ENCODE measurements at places on chromosomes 5 and 9.

DNA sequence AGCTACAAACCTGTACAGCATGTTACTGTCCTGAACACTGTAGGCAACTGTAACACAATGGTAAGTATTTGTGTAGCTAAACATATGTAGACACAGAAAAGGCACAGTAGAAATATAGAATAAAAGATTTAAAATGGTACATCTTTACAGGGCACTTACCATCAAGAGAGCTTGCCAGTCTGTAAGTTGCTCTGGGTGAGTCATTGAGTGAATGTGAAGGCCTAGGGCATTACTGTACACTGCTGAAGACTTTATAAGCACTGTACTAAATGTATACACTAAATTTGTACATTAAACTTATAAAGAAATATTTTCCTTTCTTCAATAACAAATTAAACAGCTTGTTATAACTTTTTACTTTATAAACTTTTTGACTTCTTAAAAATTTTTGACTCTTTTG lies 20.5 kb downstream of the ADRB2 start:
- no peak for ATAC-seq

- ATAC-seq, result peak; percentile 65
These were observed 54.3 kb downstream of the EHMT1 start for GRCh38 chr9:137672907-137673791.

DNA sequence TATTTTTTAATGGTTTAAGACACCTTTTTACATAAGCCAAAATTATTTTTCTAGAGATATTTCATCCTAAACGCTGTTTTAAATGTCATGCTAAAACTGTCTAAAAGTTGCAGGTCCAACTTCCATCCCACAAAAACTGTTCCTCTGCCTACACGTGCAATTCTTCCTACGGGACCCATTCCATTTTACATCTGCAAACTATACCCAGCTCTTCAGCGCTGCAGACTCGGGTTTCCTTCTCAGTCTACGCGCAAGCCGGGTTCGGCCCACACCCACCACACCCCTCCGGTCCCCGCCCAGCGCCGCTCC lies 8.7 kb downstream of the RANBP6 start:
- ATAC-seq, result no peak

DNA sequence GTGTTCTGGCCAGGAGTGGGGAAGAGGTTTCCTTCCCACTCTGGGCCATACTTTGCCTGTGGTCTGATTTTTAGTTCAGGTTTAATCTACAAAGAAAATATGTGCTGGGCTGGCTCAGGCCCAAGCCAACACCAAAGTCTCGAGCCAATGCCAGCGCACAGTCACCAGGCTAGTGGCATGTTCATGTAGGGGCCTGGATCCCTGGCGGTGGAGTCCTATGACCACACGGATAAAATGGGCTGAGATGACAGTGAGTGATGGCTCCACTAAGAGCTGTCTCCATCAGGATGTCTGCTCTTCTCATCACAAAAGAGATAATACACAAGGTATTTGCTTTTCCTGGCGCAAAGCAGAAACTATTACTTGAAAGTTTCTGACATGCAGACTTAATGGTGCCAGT lies 92.9 kb upstream of the PTPN3 start:
- no peak for ATAC-seq

- ATAC-seq, result no peak
These were observed 82.3 kb downstream of the SLC1A3 start for GRCh38 chr5:36688722-36689121.

GRCh38 chr9:114806526-114806900 lies 674 bp upstream of the TNFSF15 start:
- no peak for ATAC-seq

DNA sequence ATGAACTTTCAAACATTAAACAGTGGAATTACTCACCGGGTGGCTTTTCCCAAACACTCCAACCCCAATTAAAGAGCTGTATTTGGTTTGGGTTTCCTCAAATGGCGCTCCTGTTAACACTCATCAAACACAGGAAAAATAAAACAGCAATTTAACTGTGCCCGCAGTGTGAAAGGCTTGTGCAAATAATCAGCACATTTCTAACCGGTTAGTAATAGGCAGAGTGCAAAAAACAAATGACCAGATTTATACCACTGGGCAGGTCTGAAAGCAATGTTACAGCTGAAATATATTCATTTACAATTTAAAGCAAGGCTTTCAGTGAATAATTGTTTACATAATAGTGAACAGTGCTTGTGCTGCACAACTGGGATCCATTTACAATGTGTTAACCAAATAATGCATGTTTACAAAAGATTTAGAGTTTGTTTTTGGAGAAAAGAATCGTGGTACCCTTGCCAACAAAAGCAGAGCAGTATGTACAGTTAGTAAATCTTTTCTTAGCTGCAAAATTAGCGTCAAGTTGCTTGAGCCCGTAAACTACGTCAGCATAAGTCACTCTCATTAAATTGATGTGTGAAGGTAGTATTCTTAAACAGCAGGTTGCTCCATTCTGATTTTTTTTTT lies 662.9 kb upstream of the ZNF608 start:
- no peak for ATAC-seq

- ATAC-seq, result peak; percentile 37
These were observed 915 bp downstream of the ZFAND5 start for GRCh38 chr9:72363908-72364678.

GRCh38 chr9:17280350-17281012 lies 145.6 kb downstream of the CNTLN start:
- ATAC-seq, result no peak

GRCh38 chr5:68459093-68459809 lies 243.7 kb downstream of the PIK3R1 start:
- no peak for ATAC-seq

- ATAC-seq, result peak; percentile 68
These were observed 14.9 kb downstream of the SPAAR start for GRCh38 chr9:35923927-35924763.

DNA sequence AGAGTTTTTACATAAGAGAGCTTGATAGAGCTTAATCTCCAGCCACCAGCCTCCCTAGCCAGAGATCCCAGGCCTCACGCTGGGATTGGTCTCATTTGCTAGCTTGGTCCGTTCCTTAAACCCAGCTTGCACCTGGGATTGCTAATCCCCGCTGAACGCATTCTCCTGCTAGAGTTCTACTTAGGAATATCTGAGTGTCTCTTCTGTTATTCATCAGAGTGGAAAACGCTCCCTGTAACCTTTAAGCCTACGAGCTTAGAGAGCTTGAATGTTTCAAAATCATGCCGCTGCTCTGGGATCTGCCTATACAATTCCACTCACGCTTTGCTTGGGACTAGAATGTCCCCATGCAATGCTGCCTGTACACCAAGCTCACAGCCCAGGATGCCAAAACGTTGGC lies 201.8 kb downstream of the NSG2 start:
- no peak for ATAC-seq

GRCh38 chr5:53917095-53917494 lies 356.7 kb downstream of the NDUFS4 start:
- ATAC-seq, result no peak

- no peak for ATAC-seq
These were observed 146.8 kb downstream of the RNF180 start for GRCh38 chr5:64312491-64312890.

DNA sequence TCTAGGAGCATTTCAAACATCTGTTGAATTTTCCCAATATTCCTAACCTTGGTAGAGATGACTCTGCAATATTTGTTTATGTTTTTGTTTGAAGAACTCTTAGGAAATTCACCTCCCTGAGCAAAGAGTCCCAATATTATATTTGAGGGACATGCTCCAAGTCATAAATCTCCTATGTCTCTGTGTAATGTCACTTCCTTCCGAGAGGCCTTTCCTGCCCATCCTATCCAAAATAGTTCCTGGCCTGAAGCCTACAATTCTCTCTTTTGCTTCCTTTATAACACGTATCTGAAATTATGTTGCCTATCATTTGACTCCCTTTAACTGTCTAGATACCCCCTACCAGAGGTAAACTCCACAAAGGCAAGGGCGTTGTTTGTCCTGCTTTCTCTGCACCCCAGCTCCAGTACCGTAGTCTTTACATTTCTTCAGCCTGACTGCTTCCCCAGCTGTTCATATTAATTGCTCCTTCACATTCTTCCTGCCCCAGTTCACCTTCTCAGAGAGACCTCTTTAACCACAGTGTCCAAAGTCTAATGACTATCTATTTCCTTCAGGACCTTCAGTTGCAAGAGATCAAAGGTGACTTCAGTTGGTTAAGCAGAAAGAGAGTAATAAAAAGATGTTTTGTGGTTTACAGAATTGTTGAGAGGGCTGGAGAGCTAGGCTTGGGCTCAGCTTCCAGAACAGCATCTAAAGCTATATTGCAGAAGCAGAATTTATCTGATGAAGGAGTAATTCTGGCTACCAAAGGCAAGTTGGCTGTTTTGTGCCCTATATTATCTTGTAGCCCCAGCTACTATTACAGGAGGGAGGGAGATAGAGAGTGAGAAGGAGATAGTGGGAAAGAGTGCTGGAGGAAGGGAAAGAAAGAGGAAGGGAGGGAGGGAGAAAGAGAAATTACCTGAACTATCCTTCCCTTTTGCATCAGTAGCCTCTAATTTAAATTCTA lies 109.3 kb upstream of the TMEM161B start:
- ATAC-seq, result no peak

DNA sequence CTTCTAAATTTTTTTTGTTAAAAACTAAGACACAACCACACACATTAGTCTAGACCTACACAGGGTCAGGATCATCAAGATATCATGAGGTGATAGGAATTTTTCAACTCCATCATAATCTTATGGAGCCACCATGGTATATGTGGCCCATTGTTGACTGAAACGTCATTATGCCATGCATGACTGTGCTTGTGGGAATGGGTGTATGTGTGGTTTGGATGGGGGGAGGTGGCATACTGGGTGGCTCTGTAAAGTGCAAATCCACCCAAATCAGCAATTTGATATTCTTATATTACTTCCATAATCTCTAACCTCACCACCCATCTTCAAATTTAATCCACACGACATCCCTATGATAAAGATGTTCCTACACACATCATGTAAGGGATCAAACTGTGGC lies 21.0 kb downstream of the ADRB2 start:
- ATAC-seq, result no peak

DNA sequence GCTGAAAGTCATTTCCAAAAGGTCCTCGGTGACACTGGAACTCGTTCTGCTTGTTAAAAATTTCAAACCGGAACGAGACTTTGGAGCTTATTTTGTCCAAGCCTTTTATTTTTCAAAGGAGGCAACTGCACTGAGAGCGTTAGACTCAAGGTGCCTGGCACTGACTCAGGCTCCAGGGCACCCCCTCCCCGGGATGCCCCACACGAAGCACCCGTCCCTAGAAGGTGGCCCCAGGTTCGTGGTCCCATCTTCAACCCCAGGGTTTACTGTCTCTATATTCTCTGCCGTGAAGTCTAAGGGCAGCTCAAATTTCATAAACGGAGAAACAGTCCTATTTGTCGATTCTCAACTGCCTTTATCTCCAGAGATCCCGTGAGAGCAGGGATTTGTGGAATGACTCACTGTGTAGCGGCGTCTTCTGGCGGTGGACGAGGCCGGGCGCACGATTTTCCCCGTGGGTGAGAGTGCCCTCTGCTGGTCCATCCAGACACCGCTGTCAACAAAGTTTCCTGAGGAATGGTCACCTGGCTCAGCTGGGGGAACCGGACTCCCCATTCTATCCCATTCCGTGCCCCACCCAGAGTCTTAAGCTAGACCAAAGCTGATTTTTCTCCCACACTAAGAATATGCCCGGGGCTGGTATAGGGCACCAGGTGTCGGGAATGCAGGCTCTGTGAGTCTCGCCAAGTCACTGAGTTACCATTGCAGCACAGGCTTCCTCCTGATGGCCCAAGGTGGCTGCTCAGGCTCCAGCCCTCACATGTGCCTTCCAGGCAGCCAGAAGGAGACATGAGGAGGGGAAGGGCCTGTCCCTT lies 27.1 kb upstream of the SLC6A19 start:
- ATAC-seq, result peak; percentile 81

DNA sequence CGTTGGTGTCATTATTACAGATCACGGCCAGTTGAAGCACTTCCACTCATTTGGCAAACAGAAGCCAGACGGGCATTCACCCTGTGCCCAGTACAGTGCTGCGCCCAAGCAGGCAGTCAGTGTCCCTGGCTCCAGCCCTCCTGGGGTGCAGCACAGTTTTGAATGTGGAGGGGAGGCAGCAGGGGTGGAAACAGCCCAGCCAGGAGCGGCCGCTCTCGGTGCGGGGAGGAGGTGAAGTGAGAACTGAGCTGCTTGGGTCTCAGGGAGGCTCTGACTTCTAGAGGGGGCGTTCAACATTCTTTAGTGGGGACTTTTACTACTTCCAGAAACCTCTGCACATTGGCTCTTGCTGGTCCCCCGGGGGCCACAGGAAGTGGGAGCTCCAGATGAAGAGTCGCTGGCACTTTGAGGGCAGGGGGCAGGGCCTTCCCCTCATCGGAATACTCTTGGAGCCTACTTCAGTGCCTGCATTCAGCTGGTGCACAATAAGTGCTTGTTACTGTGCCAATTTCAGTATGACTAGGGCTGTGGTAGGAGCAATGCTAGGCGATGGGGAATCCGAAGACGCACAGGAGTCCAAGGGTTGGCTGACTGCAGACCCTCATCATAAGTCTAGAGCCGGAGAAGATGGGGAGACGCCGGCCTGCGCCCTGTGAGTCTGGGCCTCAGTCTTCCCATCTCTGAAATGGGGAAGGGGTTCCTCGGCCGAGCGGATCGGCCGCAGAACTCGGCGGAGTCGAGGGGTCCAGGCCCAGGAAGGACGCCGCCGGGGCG lies 492 bp upstream of the NEK6 start:
- no peak for ATAC-seq

DNA sequence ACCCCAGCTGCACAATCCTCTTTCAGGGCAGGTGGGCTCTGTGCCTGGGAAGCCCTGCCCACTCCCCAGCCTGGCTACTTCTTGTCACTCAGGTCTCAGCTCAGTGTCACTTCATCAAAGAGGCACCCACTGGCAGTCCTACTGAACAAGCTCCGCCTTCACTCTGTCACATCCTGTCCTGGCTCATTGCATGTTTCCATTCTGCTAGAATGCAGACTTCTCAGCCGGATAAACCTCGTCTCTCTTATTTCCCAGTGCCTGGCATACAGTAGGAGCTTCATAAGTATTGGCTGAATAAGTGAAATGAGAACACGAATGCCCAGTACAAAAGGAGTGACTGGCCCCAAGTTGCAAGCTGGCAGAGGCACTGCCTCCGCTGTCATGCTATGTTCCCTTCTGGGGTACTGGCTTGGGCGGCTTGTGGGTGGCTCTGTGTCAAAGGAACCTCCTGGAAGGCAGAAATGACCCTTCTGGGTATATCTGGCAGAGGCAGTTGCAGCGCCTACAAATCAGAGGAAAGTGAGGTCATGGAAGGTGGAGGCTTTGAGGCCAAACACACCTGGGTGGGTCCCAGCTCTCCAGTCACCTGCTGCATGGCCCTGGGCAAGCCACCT lies 98.3 kb upstream of the PHYKPL start:
- ATAC-seq, result peak; percentile 11

DNA sequence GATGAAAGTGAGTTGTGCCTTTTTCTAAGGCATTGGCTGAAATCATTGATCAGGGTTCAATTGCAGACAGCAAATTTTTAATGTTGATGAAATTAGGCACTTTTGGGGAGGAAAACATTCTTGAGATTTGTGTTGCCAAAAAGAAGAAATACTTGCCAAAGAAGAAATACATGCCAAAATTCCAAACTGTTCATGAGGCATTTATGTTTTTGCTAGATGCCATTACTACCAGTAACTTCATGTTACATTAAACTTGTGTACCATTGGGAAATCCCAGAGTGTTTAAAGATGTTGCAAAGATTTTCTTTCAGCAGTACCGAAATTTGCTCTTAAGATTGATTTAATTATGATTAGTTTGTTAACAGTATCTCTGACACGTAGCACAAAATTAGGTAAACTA lies 7.0 kb downstream of the XRCC4 start:
- no peak for ATAC-seq

GRCh38 chr5:173633304-173633703 lies 16.9 kb upstream of the BOD1 start:
- peak; percentile 85 for ATAC-seq
